Activated CD4-positive, alpha-beta T cell treated with anti-CD3 and anti-CD28 coated beads for 4 hours (primary cell): ENCODE measurements at places on chromosomes 1 and 21.

DNA sequence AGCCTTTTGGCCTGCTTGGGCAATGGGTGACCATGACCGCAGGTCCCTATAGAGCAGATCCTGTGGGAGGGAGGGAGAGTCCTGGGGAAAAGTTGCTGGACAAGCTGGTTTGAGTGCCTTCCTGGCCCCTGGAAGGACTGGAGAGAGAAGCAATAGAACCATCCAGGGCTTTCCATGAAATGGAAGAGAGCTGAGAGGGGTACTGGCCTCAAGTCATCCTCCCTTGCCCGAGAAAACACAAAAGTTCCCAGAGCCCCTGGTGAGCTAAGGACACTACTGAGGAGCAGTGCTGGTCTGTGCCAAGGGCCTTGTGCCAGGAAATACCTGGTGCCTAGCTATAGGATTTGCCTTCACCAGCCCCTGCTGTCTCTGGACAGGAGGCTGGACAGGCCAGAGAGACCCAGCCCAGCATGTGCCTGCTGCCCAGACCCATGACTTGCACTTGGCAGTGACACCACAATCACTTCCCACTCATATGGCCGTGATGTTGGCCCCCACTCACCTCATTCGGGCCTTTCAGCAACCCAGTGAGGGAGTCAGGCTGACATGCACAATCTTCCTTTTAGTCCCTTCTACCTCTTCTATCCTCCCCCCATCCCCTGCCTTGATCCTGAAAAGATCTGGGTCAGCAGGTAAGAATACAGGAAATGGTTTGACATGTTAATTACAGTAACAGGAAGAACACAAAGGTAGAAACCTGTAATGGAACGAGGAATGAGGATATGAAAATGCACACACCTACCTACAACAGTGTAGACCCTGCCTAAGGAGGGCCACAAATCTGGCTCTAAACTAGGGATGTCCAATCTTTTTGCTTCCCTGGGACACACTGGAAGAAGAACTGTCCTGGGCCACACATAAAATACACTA, 7.0 kb downstream of the SH3BP5L start:
- DNase-seq = no peak

DNA sequence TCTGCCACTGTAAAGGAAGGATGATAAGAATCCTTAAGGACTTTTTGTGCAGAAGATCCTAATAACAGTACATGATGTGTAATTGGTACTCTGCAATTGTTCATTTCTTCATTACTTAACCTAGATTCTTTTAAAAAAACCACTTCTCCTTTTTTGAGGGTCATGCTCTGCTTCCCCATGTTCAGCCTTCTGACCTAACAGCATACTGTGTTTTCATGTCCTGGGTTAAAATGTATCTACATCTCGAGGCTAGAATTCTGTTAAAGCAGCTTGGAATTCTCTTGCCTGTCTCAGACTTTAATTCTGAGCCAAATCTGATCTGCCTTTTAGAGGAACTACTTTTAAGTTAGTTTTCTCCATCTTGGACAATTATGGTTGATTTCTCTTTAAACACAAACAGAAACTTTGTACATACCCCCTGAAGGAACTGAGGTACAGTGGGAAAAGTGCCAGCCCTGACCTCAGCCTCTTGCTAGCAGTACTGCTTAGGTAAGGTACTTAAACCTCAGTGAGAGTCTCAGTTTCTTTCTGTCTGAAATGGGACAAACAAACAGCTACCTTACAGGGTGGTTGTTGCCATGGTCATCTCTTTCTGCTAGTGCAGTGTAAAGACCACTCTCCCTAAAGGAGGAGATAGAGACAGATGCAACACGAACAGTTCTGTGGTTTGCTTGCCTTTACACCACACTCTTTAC, 103.2 kb upstream of the DYNLT5 start:
- DNase-seq = no peak

DNA sequence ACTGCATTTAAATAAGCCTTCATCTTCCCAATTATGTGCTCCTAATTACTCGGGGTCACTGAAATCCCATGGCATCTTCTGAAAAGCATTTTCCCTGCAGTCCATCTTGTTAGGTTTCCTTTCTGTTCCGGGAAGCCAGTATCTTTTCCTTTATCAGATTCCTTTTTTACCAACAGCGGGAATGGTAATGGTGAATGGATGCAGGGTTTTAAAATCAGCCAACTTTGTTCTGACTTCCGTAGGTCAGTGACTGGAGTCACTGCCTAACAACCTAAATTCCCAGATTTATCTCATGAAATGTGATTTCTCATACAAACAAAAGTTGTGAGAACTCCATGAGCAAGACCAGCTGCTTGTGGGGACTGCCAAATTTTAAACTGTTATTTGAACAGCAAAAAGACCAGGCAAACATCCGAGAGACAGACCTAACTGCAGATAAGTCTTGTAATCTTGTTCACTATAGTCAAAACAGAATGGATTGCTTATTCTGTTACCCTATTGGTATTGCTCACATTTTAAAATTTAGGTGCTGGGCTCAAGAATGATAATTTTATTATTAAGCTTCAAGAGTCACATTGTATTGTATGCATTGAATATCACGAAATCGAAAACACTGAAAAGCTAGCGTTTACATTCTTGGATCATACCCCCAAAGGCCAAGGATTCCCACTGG, 1.2 kb upstream of the RWDD3 start:
- DNase-seq = no peak

GRCh38 chr1:168719306-168720111, 9.5 kb downstream of the DPT start:
- no peak for DNase-seq

DNA sequence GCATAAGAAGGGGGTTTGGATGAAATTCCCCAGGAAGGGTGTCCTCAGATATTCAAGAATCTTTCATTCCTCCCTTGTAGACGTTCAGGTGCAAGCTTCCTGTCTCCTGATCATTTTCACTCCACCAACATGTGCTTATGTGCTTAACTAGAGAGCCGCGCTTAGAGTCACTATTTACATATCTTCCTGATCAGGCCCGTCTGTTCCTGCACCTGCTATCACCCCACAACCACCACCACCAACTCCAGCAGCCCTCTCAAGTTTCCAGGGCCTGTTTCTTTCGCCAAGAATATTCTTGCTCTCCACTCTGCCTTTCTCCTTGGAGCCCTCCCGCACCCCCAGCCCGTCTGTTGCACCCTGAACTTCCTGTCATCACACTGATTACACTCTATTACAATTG, 113.4 kb downstream of the SPSB1 start:
- no peak for DNase-seq

DNA sequence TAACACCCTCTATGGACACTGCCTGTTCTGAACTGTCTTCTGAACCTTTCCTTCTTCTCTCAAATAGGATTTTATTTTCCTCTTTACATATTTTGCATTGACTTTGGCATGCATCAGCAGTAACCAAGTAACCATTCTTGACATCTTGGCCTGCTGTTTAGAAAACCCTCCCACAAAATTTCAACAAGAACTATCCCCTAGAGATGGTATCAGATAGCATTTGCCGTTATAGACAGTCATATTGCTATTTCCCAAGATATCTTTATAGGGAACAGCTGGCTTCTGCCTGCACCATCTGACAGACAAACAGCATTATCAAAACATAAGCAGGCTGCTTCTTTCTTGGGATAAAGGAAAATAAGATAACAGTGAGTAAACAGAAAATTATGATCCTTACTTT, 54.7 kb downstream of the LHX8 start:
- no peak for DNase-seq

- no peak for DNase-seq
Measured at GRCh38 chr1:231903586-231904081, 277.0 kb downstream of the DISC1 start.

- DNase-seq = no peak
Measured at GRCh38 chr1:31564606-31564989, 11.7 kb upstream of the TINAGL1 start.

DNA sequence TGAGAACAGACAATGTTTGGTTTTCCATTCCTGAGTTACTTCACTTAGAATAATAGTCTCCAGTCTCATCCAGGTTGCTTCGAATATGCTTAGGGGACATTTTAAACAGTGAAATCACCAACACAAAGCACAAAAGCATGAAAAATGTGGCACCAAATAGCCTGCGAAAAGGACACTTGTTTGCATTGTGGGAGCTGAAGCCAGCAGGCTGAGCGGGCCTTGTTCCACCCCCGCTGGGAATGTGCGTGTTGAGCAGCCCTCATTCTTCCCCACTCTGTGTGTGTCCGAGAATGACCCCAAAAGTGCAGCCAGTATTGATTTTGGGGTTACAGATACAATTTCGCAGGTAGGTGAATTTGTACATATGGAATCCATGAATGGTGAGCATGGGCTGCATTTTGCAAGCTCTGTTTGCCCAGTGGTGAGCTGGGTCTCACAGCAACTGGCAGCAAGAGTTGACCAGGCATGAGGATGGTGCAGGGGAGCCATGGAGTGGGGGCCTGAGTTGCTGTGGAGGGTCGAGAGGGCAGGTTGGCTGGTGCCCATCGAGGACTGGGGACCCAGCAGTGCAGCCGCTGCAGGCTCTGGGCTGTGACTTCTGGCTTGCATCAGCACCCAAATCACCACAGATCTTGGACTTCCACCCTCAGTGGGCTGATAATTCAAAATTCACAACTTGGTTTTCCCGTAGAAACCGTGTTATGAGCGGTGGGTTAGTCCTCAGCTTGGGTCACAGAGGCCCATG, 29.4 kb downstream of the NENF start:
- no peak for DNase-seq

GRCh38 chr1:37726751-37727585, 34.7 kb downstream of the CDCA8 start:
- no peak for DNase-seq

GRCh38 chr1:225525377-225525776, 97.5 kb upstream of the LBR start:
- DNase-seq = no peak

GRCh38 chr1:205477121-205477758, 21.4 kb upstream of the BLACAT1 start:
- no peak for DNase-seq

DNA sequence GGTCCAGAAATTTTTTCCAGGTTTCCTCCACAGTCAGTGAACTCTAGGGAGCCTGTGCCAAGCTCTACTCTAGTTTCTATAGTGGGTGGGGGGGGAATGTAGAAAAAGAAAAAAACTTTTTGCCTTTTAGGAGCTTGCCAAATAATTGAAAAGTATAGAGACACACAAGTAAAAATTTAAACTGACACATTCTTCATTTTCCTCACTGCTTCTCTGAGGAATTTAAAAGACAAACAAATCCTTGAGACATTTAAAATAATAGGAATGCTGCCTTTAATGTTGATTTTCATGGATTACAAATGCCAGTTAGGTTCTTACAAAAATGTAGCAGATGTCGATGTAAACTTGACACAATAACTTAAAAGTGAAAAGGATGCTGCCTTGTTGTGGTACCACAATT, 241.9 kb downstream of the DNM3 start:
- no peak for DNase-seq

DNA sequence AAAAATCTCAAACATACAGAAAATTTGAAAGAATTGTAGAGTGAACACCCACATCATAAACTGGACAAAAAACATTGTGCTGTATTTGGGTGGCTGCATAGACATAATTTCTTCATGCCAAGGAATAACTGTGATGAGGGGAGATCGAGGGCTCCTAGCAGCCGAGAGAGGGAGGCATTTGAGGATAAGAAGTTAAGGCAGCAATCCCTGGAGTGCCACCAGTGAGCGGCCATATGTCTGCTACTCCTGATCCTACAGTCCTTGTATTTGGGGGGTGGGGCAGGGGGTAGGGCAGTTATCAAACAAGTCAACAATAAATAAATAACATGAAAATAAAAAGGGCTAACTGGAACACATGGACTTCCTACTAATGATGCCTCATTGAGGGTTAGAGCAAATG, 54.5 kb downstream of the ATP5PO start:
- DNase-seq = no peak

DNA sequence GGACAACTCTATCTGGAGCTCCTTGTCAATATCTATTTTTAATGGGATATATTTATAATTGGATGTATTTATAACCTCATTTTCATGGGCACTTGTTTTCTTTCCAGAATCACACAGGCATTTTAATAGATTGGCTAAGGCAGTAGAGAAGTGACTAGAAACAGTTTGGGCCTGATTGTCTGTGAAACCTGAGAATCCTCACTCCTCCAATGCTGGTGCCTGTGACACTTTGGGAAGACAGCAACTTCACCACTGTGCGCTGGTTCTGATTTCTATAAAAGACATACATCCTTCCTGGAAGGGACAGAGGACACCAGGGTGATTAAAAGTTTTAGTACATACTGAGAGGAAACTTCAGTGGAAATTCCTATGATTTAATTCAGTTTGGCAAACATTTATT, 39.6 kb upstream of the RXRG start:
- no peak for DNase-seq

DNA sequence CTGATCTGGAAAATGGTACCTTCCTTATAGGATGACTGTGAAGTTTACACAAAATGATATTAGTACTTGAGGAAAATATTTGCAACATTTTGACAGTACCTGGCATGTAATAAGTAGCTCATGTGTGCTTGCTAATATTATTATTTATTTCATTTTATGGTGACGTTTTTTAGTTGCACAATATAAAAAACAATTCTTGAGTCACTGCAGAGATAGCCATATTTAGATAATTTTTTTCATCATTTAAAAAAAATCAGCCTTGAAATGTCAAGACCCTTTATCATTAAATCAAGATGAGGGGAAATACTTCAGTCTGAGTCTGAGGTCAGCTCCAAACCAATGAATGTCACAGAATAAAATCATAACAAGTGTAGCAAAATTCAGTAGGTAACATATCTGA, 196.8 kb upstream of the RUNX1 start:
- no peak for DNase-seq

- DNase-seq = no peak
Measured at GRCh38 chr1:201060586-201060985, 37.1 kb upstream of the KIF21B start.
